ENCODE measurements at places on chromosomes 3 and 15.

DNA sequence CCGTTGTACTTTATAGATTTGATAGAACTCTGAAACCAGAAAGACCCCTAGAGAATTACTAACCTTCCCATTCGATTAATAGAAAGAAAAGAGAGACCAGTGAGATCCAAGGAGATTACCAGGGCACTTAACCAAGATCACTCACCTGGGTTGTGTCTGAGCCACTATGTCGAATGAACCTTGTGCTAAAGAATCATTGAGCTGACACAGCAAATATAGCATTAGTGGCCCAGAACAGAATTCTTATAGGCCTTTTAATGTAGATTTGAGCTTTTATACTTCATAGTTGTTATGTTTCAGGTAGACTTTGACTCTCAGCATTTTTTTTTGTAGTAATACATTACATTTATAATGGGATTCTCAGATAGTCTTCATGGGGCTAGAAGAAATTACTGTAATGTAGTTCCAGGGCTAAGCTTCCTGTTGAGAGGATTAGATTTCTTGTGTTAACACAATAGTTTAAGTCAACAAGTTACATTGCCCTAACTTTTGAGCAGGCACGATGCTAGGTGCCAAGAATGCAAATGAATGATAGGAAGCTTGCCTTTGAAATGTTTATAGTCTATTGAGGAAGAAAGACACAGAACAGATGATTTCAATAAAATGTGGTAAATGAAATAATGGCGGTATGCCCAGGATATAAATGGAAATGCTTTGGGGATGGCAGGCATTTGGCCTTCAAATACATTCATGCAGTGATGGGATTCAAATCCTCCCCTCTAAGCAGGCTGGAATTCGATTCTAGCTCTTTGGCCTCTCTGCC lies 24.4 kb upstream of the ABHD10 start:
- no peak for DNase-seq

GRCh38 chr3:114323546-114324254 lies 29.9 kb downstream of the TIGIT start:
- DNase-seq = no peak

GRCh38 chr15:49379996-49380395 lies 43.0 kb upstream of the FGF7 start:
- DNase-seq = no peak

GRCh38 chr3:53075743-53076140 lies 29.9 kb upstream of the SFMBT1 start:
- DNase-seq = no peak

GRCh38 chr3:123759311-123759710 lies 124.8 kb downstream of the MYLK start:
- no peak for DNase-seq

DNA sequence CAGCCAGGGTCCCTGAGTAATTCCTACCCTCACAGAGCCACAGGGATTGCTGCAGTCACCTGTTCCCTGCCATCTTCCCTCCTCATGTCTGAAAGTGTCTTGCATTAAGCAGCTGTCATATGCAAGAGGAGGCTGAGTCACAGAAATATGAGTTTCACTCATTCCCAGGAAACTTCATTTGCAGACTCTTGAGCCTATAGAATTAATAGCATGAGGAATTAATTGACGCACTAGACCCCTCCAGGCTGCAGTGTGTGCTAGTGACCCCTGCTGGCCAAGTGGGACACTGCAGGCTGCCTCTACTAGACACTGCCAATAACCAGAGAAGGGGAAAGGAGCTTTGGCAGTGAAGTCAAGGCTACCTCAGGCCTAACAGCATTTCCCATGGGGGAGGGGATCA lies 50.6 kb upstream of the SLC6A1 start:
- DNase-seq = no peak

- no peak for DNase-seq
Observed at GRCh38 chr15:67979281-67979680, 74.8 kb upstream of the PIAS1 start.

DNA sequence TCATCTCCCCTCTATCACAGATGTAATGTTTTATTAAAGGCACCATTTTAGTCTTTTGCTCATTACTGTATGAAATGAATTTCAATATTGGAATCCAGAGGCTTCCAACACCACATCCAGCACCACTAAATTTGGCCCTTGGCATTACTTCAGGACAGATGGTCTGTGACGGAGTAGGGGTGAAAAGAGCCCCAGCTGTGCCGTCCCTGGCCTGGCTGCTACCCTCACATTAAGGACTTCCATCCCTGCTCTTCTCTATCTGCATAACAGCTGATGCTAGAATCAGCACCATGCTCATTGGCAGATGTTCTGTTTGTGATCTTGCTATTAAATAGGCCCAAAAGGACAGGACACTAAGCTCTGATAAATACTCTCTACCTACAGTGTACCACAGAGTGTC lies 152.9 kb downstream of the IL1RAP start:
- DNase-seq = no peak

Measured in stimulated activated CD8-positive, alpha-beta memory T cell treated with anti-CD3 and anti-CD28 coated beads, Interleukin-7, amount 100 ng/mL, for 4 hours (primary cell).